Spinal cord (tissue), 10 donors: ENCODE measurements at places on chromosomes 1 and 21. TPM values are rescaled to one million over a fixed set of nuclear protein-coding genes. Genes with fewer than 3 reads are reported as not detected.

FCN3 gene
- polyA plus RNA-seq, result 0.27 TPM

PAQR6 gene
- 191 TPM for polyA plus RNA-seq

GBP3 gene
- polyA plus RNA-seq, result 1.6 TPM

SLC9C2 gene
- 1.3 TPM for polyA plus RNA-seq

B3GALT2 gene
- 32.3 TPM for polyA plus RNA-seq

TRIM67 gene
- polyA plus RNA-seq, result 37.2 TPM

ZBTB8B gene
- 8.3 TPM for polyA plus RNA-seq

KCTD3 gene
- polyA plus RNA-seq, result 74.8 TPM

FOXD3 gene
- 3.2 TPM for polyA plus RNA-seq
